ENCODE measurements at places on chromosomes 7 and 10.

- no peak for DNase-seq
Measured at GRCh38 chr7:90777041-90777440, 180.9 kb downstream of the CDK14 start.

- no peak for DNase-seq
Measured at GRCh38 chr10:93245779-93246178, 172.1 kb downstream of the CYP26A1 start.

DNA sequence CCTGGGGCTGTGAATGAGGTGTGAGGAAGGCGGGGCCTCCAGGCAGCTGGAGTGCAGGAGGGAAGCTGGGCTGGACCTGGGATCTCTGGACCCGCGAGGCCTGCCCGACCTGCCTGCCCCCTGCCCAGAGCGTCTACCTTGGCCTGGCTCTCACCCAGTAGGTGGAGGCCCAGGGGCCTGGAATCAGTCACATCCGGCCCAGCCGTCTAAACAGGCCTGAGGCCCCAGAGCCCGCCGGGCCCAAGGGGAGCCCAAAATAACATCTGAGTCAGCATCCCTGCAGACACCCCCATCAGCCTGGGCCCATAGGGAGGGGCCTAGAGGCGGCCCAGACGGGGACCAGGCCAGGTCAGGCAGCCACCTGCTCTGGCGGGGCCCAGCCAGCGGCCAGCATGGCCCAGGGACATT is 15.1 kb upstream of the ELN start:
- no peak for DNase-seq

- no peak for DNase-seq
Measured at GRCh38 chr7:75033064-75033463, 40.5 kb downstream of the RCC1L start.

GRCh38 chr7:149558149-149558861 is 60.7 kb upstream of the ZNF746 start:
- DNase-seq, result peak; percentile 21
